ENCODE measurements at places on chromosomes 11 and 22.

- DNase-seq, result no peak
These were observed 62.6 kb upstream of the RASD2 start for GRCh38 chr22:35477911-35478582.

DNA sequence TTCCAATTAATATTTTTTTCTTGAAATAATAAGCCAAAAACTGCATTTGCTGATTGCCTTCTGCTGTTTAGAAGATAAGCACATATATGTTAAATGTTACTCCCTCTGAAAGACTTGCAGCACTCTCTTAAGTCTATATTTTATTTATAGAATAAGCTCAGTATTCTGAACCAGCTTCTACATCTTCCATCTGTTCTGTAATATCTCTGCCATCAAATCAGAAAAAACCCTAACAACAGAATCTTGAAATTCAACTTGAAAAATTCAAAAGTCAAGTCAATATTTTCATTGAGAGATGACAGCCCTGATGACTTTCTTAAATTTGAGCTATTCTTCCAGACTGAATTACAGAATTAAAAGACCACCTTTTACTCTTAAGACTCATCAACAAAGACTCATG lies 247.9 kb downstream of the NELL1 start:
- no peak for DNase-seq

DNA sequence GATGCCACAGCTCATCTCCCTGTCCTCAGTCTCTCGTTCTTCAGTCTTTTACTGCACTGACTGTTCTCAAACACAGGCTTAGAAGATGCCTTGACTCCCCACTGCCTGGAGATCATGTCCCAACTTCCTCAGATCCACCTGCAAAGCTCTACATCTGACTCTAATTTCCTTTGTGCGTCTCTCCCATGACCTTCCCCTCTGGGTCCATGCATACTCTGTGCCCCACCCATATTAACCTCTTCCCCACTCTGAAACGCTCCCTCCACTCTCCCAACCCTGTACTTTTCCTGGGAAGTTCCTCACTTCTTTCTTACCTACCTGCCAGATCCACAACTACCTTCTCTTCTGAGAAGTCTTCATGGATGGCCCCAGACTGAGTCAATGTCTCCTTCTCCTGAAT lies 16.6 kb downstream of the IRAG1 start:
- DNase-seq, result no peak

DNA sequence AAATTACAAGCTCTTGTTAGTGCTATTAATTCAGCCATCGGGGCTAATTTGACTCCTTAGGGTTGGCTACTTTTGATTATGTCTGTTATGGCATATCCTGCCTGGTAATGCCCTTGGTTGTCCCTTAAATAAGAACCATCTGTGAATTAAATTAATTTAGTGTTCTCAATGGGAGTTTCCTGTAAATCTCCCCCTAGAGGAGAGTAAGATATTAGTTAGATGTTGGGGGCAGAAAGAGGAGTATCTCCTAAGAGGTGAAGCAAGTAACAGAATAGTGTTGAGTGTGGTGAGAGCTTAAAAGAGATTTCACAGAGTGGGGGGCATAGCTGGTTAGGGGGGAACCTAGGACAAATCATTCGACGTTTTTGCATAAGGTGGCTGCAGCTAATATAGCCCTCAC lies 1126.9 kb downstream of the JRKL start:
- no peak for DNase-seq

DNA sequence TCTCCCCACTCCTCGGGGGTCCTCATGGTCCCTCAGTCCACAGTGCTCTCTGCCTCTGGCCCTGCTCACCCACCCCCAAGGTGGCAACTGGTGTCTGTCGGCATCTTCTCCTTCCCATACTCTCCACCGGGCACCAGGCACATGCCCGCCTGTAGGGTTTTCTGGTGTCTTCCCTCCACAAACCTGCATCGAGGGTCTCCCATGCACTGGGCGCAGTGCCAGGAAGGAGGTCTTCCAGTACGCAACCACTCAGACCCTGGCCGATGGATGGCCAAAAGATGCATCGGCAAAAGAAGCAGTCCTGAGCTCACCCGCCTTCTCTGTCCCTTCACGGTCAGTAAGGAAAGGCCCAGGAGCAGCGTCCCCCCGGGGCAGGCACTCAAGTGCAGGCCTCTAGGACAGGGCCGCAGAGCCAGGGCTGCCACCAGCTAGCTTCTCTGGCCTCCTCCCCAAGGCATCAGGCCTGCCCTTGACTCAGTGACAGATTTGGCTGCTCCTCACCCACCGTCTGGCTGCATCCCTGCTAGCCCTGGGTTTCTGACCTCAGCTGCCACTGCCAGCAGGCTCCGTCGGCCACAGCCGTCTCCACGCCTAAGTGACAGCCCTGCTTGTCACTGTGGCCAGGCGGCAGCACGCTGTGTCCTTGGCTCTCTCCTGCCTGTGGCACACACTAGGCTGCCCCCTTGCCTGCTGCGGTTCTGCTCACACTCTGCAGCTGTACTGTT lies 32.1 kb upstream of the IGSF9B start:
- DNase-seq, result peak; percentile 19

DNA sequence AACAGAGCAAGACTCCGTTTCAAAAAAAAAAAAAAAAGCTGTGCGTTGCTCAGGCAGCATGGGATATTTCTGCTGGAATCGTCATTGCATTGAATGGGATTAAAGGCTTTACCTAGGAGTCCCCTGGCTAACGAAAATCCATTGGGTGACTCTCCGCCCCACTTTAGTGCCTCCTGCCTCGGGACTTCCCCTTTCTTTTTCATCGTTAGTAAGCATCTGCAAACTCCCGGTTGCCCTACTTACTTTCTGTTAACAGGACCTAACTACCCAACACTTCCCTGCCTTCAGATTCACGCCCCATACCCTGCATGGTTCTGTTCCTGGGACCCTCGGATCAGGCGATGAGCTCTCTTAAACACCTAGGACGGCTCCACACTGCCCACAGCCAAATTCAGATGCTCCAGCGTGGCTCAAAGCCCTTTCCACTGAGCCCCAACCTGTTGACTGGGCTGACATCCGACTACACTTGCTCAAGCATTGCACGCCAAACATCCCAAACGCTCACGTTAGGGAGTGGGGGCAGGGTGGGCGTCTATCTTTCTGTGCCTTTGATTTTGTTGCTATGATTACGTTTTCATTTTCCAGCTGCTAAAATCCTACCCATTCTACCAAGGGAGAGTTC lies 143.8 kb downstream of the ST3GAL4 start:
- no peak for DNase-seq

GRCh38 chr11:567011-567628 lies 6.3 kb downstream of the RASSF7 start:
- DNase-seq, result peak; percentile 72

DNA sequence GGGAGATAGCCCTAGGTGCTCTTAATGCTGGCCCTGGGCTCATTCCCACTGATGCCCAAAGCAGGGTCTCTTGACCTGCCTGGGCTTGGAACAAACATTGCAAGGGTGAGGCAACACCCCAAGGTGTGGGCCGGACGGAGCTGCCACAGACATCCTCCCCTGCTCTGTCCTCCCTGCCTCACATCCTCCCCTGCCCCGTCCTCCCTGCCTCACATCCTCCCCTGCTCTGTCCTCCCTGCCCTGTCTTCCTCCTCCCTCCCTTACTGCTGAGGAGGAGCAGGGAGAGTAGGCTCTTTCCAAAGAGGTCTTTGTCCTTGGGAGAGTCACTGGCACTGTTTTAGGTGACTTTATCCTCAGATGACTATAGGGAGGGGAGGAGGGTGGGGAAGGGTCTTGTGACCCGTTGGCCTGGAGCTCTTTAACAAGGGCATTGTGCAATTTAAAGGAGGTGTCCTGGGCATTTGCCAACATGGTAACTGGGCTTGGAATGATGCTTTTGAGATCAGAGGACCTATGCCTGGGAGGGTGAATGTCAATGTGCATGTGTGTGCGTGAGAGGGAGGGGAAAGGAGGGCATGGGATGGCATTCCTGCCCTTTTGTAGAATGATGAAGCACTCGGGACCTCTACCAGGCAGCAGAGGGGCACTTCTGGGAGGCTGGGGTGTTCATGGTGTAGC lies 700 bp downstream of the FAM180B start:
- no peak for DNase-seq

- no peak for DNase-seq
These were observed 3.8 kb upstream of the CTSD start for GRCh38 chr11:1767399-1768140.

DNA sequence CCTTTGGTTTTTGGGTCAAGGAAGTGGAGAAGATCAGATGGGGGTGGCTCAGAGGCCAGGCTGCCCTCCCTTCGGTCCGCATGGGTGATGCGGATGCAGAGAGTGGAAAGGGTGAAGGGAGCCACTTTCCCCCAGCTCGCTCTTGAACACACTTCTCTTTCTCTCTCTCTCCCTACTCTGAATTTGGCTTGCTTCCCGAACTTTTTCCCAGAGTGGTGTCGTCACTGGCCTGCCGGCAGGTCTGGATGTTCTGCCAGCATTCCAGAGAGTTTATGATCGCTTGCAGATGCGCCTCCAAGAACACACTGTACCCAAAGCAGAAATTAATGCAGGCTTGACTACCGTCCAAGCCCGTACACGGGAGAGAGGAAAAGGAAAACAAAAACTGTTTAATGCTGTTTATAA lies 103.2 kb downstream of the ZBTB16 start:
- peak; percentile 84 for DNase-seq

DNA sequence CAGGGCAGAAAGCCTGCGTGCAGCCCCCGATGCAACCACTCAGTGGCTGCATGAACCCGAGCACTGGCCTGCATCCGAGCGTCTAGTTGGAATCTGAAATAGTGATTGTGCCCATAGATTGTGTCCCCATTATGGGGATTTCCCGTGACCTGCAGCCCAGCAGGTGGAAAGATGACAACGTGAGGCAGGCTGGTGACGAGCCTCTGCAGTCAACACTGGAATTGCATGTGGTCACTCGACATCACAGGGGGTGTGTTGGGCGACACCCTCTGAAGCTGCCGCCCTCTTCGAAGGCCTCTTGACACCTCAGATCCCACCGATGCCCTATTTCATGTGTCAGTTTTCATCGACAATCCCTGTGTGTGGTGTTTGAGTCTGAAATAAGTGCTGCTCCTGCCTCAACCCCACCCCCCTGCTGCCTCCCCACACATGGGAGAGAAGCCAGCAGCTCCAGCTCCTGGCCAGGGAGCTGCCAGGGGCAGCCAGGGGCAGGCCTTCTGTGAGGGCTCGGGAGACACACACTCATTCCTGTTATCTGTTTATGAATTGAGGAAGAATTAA lies 172.0 kb upstream of the B3GAT1 start:
- no peak for DNase-seq

GRCh38 chr11:21602699-21603098 lies 590.2 kb upstream of the ANO5 start:
- DNase-seq, result no peak

DNA sequence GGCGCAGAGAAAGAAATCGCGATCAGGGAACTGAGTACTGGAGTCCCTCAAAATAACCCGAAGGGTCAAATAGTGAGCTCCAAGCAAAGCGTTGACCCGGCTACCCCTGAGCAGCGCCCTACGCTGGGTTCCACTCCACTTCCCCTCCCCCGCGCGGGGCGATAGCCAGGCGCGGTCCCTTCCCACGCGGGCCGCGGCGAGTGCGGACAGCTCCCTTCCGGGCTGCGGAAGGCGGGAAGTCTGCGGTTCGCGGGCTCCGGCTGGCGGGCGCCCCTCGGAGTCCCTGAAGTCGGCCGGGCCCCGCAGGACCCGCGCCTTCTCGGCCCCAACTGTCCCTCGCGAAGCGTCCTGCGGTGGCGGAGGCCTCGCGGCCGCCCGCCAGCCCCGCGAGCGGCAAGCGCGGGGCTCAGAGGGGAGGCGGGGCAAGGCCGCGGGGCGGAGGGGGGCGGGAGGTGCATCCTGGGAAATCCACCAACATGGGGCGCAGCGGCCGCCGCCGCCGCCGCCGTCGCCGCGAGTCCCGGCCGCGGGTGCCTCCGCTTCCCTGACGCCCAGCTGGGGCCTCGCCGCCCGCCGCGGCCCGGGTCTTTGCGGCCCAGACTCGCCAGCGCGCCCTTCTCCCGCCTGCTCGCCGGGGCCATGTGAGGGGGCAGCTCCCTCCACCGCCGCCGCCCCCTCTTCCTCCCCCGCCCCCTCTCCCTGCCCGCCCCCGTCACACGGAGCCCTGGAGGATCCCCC lies at the start of gene QSER1:
Gene QSER1 (plus strand): TSS at position 457 of the 738 bp plus-strand sequence. CDS start 315 bp downstream, outside the sequence.
- peak; percentile 64 for DNase-seq

GRCh38 chr11:64138398-64138797 lies 27.5 kb downstream of the MACROD1 start:
- DNase-seq, result no peak

DNA sequence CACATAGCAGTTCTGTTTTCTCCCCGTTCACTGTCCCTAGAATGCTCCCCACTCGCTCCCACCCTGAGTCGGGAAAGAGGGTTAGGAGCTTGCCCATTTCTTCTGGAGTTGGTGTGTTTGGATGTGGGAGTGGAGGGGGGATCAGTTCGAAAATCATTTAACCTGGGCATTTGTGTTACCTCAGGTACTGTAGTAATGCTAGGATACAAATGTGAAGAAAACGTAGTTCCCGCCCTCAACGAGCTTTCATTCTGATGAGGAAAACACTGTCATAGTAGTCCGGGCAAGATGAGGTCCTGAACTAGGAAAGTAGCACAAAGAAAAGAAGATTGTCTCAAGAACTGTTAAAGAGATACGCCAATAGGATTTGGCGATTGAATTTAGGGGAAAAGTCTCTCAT lies 539 bp downstream of the SDHD start:
- no peak for DNase-seq

GRCh38 chr22:33057363-33057995 lies 702 bp downstream of the SYN3 start:
- peak; percentile 37 for DNase-seq

DNA sequence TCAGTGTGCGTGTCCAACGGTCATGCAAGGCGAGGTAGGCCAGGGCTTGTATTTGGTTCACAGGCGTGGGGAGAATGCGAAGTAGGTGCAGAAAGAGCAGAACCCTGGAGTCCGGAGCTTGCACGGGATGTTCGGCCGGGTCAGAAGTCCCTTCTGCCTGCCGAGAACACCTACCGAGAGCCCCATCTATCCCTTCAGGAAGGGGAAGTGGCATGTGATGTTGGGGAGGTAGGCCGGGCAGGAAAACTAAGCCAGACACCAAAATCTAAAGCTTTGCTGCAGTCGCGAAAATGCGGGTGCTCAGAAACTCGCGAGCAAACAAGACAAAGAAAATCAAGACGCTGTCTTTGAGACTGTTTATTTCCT lies 435 bp upstream of the TAF6L start:
- peak; percentile 58 for DNase-seq

- no peak for DNase-seq
These were observed 57.8 kb downstream of the SPATA19 start for GRCh38 chr11:133787379-133788141.

GRCh38 chr11:116387641-116388040 lies 385.1 kb downstream of the BUD13 start:
- DNase-seq, result no peak

GRCh38 chr22:45163099-45163450 lies 650 bp upstream of the NUP50 start:
- DNase-seq, result no peak

Measured in posterior cingulate gyrus (tissue), 11 donors.